ENCODE measurements at places on chromosomes 1 and 21.
A peak's percentile ranks its signal among the peaks of the same experiment; 100 is the strongest.

GRCh38 chr1:193120604-193121166 lies 1.1 kb upstream of the CDC73 start:
- DNase-seq, result peak; percentile 13

- no peak for DNase-seq
Measured at GRCh38 chr1:81587426-81587825, 213.3 kb upstream of the ADGRL2 start.

DNA sequence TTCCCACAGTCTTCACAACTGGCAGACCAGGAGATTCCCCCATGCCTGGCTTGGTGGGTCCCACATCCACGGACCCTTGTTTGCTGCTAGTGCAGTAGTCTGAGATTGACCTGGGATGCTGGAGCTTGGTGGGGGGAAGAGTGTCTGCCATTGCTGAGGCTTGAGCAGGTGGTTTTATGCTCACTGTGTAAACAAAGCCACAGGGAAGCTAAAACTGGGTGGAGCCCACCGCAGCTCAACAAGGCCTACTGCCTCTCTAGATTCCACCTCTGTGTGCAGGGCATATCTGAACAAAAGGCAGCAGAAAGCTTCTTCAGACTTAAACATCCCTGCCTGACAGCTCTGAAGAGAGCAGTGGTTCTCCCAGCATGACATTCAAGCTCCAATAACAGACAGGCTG lies 177.3 kb upstream of the ETV3 start:
- no peak for DNase-seq

DNA sequence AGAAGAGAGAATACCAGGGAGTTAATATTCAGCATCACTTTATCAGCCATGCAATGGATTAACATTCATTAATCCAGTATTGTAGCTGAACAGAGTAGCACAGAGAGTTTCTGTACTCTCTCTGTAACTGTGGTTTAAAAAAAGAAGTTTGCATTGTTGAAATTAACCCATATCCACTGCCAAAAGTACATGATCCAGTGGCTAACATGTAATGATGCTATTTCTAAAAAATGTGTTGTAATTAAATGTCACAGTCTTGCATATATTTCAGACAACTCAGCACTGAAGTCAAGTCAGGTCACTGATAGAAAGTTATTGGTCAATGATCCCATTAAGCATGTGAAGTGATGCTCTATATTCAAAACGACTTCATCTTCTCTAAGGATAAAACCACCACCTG lies 141.3 kb downstream of the NRIP1 start:
- DNase-seq, result no peak

DNA sequence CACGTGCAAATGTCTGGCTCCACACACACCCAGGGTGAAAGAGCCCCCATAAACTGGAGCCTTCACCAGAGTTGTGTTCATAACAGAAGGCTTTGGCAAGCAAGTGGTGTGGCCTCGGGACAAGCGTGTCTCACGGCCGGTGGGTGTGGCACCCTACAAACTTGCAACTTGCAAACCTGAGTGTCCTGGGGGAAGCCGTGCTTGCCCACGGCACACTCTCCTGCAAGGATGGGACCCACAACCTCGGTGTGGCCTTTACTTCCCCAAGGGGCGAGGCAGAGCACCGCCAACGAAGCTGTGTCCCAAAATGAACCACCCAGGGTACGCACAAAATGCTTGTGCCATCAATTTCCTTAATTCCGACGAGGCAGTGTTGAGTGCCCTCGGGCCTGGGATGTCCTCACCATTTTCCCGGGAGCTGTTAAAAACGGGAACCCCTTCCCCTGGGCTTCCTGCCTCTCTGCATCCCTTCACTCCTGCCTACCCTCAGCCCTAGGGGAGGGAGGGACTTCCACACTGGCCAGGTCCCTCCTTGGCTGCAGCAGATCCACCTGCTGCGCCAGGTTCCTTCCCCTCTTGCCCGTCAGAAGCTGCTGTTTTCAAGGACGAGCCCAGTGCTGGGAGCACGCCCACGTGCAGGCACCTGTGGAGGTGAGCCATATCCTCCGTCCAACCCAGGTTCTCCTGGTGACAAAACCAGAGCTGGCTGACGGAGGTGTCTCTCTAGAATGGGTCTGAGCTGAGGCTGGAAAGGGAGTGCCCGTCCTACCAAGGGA lies 111.4 kb downstream of the NPHP4 start:
- no peak for DNase-seq

DNA sequence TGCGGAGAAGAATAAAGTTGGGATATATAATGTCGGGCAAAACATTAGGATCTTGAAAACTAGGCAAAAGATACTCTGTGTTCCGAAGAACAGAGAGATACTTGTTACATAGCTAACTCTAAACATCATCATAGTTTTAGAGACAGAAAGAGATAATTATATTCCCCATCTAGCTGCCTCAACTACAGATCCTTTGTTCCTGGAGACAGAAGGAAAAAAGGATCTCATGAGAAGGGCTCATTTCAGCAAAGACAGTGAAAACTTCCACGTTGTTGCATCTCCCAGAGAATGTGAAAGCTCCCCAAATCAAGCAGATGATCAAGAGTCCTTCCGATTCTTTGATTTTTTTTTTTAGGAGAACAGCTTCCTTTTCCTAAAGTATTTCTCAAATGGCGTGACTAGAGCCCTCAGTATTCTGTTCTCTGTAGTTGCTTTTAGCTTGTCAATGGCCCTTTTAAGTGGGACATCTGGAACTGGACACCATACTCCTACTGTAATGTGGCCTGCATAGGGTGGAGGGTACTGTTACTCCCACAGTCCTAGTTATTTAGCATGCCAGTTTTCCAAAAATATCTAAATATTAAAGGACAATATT lies 1048.2 kb downstream of the TTLL7 start:
- DNase-seq, result no peak

GRCh38 chr1:95196017-95196416 lies 38.0 kb upstream of the RWDD3 start:
- no peak for DNase-seq

GRCh38 chr1:10508511-10508951 lies 33.8 kb downstream of the PEX14 start:
- DNase-seq, result no peak

GRCh38 chr1:6612641-6613360 lies 730 bp upstream of the PHF13 start:
- peak; percentile 72 for DNase-seq

Measured in NAMALWA (cell line).